ENCODE measurements at places on chromosomes 7 and 10.

DNA sequence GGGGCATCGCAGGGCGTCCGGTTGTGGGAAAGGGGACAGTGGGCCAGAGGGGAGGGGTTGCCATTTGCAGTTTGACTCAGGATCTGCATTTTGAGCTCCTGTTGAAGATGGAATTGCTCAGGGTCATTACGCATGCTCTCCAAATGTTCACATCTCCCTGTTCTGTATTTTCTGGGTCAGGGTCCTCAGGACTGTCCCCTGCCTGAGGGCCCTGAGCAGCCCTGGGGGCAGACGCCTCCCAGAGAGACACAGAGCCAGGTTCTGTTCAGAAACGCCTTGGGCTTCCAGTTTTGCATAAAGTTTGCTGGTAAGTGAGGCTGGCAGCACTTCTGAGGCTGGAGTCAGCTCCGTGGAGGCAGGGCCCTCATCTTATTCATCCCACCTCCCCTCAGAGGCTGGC lies 34.1 kb upstream of the NUB1 start:
- no peak for DNase-seq

DNA sequence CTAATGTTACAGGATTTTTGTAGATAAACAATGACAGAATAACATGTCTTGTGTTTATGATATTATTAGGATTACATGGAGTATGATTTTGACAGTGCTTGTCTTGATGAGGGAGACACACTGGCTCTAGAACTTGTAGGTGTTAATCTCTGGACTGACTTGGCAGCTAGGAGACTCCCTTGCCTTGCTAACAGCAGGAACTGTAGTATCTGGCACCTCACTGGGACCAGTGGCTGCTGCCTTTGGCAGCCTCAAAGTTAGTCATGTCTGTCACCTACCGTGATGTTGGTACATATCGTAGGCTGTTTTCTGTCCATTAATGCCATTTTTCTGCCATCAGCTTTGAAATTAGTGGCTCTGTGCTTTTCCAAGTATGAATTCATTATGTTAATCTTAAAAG lies 261.5 kb downstream of the CDK14 start:
- no peak for DNase-seq

DNA sequence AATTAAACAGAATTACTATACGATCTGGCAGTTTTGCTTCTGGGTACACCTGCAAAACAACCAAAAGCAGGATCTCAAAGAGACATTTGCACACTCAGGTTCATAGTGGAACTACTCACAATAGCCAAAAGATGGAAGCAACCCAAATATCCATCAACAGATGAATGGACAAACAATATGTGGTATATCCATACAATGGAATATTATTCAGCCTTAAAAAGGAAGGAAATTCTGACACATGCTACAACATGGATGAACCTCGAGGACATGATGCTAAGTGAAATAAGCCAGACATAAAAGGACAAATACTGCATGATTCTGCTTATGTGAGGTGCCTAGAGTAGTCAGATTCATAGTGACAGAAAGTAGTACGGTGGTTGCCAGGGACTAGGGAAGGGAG lies 330.7 kb downstream of the PLXNA4 start:
- DNase-seq: no peak

DNA sequence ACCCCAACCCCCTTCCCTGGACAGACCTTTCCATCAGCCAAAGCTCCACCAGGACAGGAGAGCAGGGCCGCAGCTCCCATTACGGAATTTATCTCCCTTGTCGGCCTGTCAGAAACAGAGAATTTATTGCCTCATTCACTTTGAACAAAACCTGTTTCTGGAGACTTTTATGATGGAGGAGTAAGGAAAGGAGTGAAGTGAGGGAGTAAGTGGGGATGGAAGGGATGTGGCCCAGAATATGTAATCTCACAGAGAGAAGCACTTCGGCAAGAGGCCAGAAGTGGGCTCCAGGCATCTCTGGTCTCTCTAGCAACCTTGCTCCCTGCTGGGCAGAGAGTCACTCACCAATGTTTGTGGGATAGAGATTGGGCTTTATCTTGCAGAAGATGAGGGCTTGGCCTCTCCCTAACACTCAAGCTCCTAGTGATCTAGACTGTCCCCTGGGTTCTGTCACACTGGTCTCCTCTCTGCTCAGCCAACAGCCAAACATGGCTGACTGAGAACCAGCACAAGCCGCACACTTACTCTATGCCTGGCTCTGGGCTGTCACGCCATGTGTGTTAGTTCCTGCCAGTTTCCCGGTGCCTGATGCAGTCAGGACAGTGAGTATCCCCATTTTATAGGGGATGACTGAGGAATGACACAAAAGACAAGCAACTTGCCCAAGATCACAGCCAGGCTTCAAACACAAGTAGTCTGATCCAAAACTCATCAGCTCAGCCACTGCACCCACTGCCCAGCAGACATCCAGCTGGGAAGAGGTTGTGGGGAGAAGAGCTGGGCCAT lies 149.4 kb upstream of the ZMIZ1 start:
- no peak for DNase-seq

GRCh38 chr10:129695671-129696070 lies 228.6 kb downstream of the MGMT start:
- no peak for DNase-seq

DNA sequence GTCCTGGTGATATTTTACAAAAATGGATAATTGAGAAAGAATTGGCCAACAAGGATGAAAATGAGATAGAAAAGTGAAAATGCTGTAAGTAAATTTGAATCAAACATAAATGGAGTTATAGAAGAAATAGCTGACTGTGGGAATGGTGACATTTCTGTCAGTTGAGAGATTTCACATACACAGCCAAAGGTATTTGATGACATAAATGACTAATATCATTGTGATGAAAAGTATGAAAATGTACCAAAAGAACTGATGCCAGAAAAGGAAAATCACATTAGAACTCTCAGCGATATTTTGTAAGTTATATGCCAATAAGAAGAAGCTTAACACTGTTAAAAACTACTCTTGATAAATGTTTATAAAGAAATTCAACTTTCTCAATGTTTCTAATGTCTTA lies 54.9 kb downstream of the TFPI2 start:
- no peak for DNase-seq

- no peak for DNase-seq
Measured at GRCh38 chr7:159086301-159086925, 58.3 kb downstream of the VIPR2 start.

- DNase-seq: no peak
Measured at GRCh38 chr7:15954671-15955354, 268.3 kb upstream of the MEOX2 start.

GRCh38 chr10:118012952-118013525 lies 33.7 kb downstream of the RAB11FIP2 start:
- DNase-seq: no peak

DNA sequence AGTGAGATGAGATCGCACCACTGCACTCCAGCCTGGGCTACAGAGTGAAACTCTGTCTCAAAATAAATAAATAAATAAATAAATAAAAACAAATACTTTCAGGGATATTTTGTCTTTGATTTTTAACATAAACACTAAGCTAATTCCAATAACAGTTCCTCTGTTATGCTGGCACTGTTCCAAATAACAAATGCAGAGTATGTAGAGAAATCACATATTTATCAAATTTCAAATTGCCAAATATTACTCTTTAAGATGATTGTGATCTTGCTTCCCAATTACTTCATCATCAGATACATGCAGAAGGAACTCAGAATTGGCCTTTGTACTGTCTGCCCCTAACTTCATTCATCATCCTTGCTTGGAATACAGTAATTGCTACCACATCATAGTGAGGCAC lies 19.7 kb downstream of the FAM24A start:
- no peak for DNase-seq

DNA sequence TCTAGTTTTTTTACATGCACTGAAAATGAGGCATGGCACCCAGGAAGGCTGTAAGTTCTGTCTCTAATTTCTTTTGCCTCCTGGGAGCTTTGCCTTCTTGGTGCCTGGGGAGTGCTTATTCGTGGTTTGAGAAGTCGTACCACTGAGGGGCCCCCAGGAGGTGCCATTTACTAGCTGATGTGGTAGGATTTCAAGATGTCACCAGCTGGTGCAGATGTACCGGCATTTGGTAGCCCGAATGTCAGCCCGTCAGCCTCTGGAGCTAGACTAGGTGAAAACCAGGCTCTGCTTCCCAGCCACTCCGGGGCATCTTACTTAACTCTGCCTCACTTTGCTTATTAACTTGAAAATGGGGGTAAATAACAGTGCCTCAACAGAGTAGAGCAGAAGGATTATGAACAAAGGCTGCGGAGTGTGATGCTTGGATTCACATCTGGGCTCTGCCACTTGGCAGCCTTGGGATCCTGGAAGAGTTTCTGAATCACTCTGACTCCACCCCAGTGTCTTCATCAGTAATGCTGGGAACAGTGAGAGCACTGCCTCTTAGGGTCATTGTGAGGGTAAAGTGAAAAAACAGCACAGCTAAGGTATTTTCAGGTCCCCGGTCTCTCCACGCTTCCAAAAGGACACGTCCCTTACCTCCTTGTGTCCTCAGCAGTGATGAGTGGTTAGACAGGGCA lies 31.4 kb upstream of the BTBD16 start:
- DNase-seq: no peak

DNA sequence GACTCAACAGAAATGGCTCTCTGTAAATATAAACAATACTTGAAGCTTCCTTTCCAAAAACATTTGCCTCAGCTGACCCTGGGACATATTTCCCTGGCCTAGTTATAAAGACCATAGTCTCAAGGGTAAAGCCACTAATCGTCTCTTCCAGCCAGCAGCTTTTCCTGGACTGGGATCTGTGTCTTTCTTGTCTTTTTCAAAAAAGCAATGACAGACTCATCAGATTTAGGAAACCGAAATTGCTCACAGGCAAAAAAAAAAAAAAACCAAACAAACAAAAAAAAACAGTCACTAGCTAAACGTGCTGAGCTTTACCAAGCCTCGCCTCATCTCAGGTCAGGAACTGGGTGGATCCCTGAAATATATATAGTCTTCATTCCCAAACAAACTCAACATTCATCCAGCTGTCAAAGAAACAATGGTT lies 23.5 kb downstream of the STN1 start:
- no peak for DNase-seq

GRCh38 chr7:96266580-96266979 lies 55.3 kb downstream of the SLC25A13 start:
- no peak for DNase-seq

Data from CD4-positive, alpha-beta T cell treated with Interleukin-6 for 4 hours (primary cell).